ENCODE measurements at places on chromosomes 4 and X.

DNA sequence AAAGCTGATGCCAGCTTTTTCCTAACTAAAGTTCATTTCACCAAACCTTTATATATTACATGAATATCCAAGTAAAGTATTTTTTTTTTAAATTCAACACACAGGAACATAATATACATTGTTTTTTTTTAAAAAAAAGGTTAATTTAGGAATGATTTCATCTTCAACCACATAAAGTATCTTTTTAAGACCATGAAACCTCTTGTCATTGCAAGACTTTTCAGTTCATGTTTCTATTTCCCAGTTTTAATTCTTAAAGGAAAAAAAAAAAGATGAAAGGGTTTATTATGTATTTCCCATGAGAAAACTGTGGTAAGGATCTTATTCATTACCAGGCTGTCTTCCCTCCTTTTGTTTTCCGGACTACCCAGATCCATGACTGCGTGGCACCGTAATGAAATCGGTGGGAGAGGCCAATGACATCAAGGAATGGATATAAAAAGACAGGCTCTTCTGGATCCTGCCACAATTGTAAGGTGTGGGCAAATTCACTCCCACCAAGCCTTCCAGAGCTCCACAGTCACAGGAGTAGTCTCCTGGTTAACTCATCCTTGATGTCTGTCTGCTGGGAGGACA is 84.7 kb upstream of the CBR4 start:
- no peak for DNase-seq

DNA sequence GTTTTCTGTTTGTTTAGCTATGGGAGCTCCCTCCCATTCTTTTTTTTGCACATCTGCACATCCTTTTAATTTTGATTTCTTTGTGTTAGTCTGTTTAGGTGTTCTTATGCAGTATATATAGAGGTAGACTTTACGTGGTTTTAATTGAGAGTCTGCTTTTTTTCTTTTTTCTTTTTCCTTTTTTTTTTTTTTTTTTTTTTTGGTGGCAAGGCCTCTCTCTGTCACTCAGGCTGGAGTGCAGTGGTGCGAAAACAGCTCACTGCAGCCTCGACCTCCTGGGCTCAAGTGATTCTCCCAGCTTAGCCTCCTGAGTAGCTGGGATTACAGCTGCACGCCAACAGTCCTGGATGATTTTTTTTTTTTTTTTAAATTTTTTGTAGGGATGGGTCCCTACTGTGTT is 68.2 kb downstream of the FAM193A start:
- no peak for DNase-seq

GRCh38 chr4:15194520-15194919 is 192.2 kb downstream of the CPEB2 start:
- no peak for DNase-seq

- no peak for DNase-seq
These were observed 3.2 kb downstream of the SCARB2 start for GRCh38 chr4:76210452-76210851.

DNA sequence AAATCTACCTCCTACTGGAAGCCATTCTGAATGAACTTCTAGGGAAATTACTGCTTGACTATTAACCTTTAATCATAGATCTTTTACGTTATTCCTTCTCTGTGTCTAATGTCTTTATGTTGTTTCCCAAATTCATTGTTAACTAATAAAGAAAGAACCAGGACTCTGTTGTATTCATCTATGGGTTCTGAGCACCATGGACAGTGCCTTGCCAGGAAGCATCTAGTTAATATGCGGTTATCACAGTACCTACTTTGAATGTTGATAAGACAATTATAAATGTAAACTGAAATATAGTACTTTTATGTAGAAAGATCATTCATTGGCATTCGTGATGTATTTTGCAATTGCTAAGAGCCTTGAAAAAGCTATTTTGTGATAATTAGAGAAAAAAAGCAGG is 23.8 kb downstream of the NWD2 start:
- no peak for DNase-seq

GRCh38 chr4:121873604-121874003 is 3.3 kb upstream of the BBS7 start:
- DNase-seq = no peak
